ENCODE measurements at places on chromosomes 7 and 10.

DNA sequence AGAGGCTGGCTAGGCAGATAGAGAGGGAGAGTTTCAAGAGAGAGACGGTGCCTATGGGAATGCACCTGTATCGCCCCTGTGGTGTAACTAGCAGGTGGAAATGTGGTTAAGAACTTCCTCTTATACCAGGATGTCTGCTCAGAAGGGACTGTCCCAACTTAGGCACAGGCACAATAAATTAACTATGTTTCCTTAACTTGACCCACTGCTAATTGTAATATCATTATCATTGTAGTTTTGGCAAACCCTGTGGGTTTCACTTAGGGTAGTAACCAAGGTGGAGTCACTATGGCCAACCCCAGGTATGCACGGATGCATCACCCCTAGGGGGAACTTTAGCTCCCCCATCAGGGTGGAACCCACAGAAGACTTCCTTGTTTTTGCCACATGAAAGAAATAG, 455.7 kb downstream of the DGKB start:
- no peak for DNase-seq

DNA sequence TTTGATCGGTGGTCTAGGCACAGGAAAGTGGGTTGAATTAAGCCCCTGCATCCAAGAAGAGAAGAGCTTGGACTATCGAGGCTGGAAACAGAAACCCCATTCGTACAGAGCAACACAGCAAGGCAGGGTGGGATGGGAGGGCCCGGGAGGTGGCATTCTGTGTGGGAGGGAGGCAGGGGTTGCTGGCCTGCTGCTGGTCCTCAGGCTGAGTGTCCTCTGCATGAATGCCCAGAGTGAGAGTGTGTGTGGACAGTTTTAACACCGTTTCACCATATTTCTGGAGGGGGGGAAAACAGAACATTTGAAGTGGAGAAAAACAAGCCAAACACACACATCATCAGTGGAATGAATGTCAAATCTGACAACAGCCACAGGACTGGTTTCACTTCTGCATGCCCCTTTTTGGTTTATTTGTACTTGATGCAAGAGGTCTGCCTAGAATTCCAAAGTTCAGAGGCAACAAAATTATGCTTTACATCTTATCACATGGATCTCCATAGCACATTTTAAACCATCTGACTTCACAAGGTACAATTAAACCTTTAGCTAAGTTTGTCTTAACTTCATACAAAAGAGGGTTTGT, 11.1 kb upstream of the ENO4 start:
- no peak for DNase-seq

DNA sequence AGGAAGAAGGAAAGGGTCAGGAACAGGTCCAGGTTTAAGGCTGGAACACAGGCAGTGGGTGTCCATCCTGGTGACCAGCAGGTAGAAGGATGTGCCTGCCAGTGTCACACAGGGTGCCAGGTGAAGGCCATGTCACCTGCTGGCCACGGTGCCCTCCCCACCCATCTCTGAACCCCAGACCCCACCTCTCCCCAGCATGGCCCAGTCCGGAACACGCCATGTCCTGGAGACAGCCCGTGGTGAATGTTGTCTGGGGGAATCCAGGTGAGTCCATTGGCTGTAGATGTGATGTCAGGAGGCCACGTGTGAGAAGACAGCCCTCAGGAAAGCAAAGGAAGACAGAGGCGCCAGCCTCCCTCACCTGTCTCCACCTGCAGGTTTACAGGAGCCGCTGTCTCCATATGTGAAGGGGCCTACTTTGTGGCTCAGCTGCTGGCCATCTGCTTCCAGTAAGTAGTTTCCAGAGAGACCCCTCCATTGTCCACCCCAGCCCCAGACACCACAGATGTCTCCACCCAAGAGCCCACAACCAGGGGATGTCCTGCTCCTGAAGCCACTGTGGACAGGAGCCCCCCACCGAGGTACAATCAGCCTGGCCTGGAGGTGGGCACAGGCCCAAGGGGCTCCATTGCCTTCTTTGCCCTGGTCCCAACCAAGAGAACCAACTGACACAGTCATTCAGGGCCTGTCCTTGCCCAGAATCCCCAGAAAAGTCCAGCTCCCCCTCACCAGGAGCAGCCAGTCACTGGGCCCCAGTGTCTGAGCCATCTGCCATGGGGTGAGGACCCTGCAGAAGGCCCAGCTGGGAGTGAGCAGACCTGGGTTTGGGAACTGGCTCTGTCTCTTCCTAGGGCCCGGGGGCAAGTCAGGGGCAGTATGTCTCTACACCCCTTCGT, 20.7 kb downstream of the TMEM72 start:
- no peak for DNase-seq

- no peak for DNase-seq
These were observed 11.0 kb downstream of the MYOF start for GRCh38 chr10:93471110-93471651.

DNA sequence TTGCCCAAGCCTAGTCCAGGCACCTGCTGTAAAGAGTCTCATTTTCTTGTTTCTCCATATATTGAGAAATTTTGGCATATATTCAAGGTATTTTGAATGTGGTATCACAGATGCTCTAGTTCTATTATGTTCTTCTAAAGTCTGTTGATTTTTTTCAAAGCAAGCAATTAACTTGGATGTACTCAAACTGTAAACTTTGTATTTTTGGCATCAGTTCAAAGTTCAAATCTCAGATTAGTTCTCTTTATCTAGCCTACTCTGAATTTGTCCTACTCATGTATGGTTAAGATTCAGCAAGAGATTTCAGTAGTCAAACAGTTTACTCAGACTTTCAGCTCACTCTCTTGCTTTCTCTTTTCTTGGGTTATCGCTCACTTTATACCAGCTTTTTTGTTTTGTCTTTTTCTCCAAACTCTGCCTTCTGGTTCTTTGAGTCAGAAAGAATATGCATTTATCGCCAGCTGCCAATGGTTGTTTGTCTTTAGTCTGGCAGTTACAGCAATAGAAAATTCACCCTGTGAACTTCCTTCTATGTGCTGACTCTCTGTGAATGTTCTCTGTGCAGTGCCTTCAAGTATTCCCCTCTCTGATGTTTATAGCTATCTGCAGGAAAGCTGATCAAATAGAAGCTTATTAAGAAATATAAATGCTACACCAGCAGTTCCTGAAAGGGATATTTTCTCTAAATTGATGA, 56.0 kb downstream of the ANKRD7 start:
- no peak for DNase-seq

GRCh38 chr7:29039821-29040578, 81.9 kb upstream of the TRIL start:
- no peak for DNase-seq

- no peak for DNase-seq
These were observed 98.1 kb downstream of the GPR37 start for GRCh38 chr7:124667312-124668153.

DNA sequence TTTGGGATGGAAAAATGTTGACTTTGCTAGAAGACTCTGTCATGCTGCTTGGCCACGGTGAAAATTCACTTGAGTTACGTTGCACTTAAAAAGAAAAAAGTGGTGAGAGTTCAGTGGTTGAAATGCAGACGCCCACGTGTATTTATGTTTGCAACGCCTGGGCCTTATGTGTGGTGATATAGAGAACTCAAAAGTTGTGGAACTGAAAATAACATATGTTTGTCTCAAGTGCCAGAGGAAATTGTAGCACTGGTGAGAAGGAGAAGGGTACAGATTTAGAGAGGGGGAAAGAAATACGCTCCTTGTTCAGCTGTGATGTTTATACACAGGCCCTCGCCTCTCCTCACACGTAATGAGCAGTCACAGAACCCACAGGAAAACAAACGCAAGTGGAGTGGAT, 73.6 kb downstream of the EMX2 start:
- no peak for DNase-seq

DNA sequence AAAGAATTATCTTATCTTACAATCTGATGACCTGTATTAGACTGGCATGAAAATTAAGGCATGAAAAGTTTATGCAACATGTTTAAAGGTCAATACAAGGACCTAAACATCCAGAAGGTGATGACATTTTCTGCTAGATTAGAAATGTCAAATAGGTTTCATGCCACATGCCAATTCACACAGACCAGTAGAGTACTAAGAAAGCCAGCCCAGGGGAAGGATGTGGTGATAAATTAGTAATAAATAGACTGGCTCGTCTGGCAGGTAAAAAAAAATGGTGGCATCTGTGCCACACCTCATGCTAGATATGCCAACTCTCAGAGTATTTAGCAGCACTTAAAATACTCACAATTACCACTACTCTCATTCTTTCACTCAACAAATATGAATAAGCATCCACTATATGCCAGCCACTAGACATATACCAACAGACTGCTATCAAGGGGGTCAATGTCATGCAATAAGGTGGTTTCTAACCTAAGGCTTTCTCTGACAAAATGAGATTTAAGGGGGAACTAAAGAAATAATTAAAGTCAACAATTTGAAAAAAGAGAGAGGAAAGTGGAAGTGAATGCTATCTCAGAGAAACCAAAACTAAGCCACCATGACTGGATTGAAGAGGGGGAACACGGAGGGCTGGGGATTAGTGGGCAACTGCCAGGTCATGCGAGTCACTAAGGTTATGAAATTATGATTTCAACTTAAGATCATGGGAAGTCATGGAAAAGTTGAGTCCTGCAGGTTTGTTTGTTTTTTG, 83.5 kb downstream of the SGMS1 start:
- no peak for DNase-seq

DNA sequence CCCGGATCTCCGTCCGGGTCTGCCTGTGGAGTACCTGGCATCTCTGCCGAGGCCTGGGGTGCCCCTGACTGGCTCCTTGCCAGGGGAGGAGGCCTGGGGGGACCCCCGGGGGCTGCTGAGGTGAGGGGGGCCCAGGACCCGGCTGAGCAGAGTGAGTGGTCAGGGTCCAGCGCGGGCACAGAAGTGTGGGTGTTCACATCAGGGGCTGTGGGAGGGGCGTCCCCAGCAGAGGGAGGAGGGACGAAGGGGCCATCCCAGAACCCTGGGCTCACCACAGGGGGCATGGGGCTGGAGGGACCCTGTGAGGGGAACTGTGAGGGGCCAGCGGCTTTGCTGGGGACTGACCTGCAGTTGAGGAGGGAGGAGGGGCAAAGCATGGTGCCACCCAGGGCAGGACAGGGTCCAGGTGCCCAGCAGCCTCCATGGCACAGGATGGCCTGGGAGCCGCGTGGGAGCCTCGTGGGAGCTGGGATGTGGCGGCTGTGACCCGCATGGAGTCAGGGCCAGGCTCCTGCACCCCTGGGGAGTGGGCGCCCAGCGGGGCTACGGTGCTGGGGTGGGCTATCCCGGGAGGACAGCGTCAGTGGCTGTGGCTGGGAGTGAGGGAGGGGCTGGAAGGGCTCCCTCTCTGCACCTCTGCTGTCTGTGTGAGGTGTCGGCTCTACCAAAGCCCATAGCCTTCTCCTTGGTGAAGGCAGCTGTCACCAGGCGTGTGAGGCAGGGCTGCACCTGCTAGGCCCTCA, 91.2 kb downstream of the DNAJB6 start:
- no peak for DNase-seq

DNA sequence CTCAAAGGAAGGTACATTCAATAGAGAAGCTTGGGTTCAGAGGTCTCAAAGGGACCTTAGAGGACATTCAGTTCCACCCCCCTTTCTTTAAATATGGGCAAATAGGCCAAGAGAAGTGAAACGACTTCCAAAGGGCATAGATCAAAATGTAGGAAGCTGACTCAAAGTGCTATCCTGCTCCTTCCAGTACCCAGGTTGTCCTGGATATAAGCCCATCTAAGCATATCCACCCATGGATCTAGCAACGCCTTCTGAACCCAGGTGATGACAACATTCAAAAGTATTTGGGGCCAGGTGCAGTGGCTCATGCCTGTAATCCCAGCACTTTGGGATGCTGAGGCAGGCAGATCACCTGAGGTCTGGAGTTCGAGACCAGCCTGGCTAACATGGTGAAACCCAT, 5.3 kb downstream of the ATXN7L1 start:
- no peak for DNase-seq

DNA sequence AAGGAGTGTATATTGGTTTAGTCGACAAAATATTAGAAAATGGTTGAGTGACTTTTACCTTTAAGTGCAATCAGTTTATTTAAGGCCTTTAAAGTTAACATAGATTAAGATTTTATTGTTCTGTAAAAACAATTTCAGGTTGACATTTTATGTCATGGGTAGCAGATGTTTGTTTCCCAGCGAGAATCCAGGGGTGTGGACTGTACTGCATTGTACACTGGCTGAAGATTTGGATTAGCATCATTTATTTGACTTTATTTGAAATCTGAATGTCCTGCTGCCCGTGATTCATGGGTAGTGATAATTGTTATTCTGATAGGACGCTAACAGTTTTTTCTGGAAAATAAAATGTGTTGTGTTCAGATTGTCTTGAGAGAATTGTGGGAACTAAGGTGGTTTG, 39.3 kb downstream of the RBM33 start:
- DNase-seq = no peak
